ENCODE measurements at places on chromosomes 7 and 10.

- no peak for DNase-seq
Measured at GRCh38 chr10:133134411-133135115, 25.5 kb upstream of the KNDC1 start.

DNA sequence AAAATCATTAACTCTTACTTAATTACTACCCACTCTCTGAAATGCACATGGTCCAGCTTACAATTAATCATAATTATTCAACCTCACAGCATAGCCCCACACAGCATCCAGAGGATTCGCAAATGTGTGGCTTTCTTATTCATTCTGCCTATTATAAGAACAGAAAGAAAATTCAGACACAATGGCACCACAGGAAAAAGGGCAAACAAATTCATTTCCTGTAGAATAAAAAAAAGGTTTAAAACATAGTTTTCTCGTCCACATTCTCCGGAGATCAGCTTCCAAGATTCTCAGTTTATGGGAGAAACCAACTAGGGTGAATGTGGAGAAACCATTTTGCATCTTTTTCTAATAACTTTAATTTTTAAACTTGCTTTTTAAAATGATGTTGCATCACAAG lies 201.6 kb downstream of the PARD3 start:
- DNase-seq: no peak

GRCh38 chr7:134639061-134639460 lies 7.6 kb upstream of the BPGM start:
- DNase-seq: no peak

- DNase-seq: no peak
Measured at GRCh38 chr7:129169686-129170440, 18.6 kb upstream of the SMO start.

- DNase-seq: no peak
Measured at GRCh38 chr10:24893127-24893526, 59.3 kb downstream of the PRTFDC1 start.

- no peak for DNase-seq
Measured at GRCh38 chr7:131861620-131862346, 305.4 kb upstream of the PODXL start.

DNA sequence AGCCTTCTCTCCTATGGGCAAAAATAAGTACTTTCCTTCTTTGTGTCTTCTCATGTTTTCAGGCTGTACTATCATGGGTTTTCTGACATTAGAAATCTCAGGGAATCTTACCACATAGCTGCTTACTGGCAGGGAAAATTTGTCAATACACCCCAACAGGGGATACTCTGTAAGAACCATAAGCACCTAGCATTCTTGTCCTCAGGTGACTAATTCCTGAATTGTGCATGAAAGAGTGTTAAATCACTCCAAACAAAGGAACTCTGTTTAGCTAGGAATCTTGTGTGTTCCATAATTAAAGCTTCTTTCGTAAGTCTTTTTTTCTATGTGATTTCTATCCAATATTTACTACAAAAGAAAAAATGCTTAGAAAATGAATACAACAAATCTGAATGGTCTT lies 206.7 kb upstream of the POT1 start:
- no peak for DNase-seq

- no peak for DNase-seq
Measured at GRCh38 chr10:107807836-107808235, 643.3 kb upstream of the SORCS1 start.

- DNase-seq: no peak
Measured at GRCh38 chr7:15851201-15851600, 164.7 kb upstream of the MEOX2 start.

DNA sequence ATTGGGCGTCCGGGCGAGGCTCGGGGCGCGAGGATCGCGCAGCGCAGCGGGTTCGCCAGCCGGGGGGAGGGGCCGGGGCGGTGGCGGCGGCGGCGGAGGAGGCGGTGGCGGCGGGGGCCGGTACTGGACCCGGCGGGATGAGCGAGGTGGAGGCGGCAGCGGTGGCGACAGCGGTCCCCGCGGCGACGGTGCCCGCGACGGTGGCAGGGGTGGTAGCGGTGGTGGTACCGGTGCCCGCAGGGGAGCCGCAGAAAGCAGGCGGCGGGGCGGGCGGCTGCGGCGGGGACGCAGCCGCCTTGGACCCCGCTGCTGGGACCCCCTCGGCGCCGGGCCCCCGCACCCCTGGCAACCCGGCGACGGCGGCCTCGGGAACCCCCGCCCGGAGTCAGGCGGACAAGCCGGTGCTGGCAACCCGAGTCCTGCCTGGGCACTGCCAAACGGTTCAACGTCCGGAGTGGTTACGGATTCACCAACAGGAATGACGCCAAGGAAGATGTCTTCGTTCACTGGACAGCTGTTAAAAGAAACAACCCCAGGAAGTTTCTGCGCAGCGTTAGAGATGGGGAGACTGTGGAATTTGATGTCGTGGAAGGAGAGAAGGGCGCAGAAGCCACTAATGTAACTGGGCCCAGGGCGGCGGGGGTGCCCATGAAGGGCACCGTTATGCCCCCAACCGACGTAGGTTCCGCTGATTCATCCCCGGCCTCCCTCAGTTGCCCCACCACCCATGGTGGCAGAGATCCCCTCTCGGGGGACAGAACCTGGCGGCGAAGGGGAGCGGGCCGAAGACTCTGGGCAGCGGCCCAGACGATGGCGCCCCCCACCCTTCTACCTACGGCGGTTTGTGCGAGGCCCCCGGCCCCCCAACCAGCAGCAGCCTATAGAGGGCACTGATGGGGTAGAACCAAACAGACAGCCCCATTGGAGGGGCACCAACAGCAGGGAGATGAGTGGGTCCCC lies 100.3 kb upstream of the CPXM2 start:
- peak; percentile 43 for DNase-seq

DNA sequence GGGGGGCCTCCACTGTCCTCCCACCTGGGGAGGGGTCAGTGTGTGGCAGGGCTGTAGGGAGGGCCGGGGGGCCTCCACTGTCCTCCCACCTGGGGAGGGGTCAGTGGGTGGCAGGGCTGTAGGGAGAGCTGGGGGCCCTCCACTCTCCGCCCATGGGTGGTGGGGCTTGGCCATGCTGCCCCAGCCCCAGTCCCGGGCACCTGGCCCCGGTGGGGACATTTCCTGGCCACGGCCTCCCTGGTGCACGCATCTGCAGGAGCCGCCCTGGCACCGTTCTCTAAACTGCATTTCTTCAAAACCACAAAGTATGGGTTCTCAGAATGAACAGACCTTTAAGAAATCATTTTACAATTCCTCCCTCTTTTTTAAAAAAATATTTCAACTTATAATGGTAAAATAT lies 89.3 kb upstream of the PDGFA start:
- no peak for DNase-seq

DNA sequence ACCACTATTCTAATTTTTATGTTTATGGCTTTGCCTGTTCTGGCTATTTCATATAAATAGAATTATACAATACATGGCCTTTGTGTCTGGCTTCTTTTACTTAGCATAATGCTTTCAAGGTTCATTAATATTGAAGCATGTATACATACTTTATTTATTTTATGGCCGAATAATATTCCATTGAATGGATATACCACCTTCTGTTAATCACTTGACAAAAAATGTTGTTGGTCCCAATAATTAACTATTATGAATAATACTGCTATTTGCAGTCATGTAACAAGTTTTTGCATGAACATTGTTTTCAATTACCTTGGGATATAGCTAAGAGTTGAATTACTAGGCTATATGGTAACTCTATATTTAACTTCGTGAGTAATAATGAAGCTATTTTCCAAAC lies 767.5 kb downstream of the INHBA start:
- DNase-seq: no peak

DNA sequence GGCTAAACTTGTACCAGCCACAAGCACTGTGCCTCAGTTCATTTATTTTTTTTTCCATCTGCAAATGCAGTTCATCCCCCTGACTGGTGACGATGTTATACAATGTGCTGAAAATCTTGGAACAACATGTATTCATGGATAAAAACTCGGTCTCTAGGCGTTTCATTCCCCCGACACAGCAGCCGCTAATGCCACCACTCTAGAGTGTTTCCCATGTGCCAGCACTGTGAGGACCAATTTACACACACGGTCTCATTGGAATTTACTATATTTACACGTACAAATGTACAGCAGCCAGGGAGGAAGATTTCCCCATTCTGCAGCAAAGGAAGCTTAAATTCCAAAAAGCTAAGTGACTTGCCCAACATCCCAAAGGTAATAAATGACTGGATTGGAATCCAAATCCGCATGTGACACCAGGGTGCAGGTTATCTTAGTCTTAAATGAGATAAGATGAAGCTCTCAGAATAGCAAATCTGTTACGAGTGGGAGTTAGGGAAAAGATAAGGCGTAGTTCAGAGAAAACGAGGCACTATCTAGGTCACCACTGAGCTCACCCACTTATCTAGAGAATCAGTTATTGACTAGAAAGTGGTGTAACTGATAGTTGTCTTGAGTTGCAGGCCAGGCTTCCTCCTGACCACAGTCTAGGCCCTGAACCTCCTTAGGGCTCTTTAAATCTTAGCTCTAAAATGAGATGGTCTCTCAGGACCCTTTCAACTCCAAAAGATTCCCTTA lies 36.7 kb downstream of the FAM107B start:
- DNase-seq: no peak

DNA sequence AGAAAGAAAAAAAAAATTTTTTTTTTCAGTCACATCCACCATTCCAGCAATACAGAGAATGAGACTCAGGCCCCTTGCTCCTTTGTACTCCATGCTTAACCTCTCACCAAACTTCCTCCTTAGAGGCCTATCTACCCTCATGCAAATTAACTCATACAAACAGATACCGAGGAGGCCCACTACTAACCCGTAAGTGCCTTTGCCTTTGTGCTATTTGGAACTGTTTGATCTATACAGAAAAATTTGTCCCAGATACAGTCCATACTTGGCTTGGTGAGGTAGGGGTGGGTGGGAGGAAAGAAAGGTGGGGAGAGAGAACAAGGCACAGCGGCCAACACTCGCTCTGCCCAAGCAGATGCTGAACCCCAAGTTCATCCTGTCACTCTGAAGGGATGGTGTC lies 87.8 kb upstream of the DUSP5 start:
- DNase-seq: no peak

DNA sequence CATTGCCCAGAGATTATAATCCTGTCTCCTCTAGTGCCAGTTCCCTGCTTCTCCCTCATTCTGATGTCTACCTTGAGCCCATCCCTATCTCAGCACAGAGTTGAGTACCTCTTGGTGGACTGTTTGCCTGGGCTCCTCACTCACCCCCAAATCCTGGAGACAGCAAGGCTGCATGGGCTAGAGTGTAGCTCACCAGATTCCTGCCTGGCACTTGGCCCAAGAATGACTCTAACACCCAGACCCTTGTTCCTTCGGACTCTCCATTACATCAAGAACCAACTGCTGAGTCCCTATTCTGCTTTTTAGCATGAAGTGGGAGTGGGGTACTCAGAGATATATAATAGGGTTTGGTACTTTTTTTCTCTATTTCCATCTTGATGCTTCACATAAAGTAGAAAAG lies 22.1 kb downstream of the FAM13C start:
- no peak for DNase-seq

- no peak for DNase-seq
Measured at GRCh38 chr7:121591926-121592325, 195.8 kb upstream of the FAM3C start.

DNA sequence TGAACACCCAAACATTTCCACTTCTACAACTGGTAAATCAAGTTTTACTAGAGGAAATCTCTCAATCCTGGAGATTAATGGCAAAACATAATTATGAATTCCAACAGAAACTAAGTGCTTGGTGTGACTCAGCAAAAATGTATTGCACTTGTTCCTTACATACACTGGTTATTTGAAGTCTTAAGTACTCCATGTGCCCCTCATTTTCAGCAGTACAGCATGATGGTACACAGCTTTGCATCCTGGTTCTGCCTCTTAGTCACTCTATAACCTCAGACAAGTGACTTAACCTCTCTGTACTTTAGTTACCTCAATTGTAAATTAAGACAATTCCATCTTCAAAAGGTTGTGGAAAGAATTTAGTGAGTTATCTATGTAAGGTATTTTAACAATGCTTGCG lies 12.9 kb downstream of the SLC16A12 start:
- DNase-seq: no peak

- DNase-seq: peak; percentile 80
Measured at GRCh38 chr7:116522247-116522646, 2.6 kb upstream of the CAV1 start.

DNA sequence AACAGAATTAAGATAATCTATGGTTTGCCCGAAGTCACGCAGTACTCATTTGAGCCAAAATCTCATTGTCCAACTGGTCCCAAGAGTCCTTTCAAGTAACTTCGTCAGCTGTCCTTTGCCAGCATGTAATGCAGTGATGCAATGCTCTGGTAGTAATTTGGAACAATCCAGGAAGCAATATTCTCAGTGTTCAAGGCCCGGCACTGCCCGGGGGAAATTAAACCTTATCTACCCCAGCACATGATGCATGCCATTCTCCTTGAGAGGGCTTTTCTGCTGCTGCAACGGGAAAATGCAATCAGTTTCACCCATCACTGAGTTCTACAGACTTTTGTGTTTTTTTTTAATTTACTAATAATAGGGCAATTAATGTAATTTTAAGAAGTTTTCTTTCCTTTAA lies 77.6 kb upstream of the NME8 start:
- no peak for DNase-seq

DNA sequence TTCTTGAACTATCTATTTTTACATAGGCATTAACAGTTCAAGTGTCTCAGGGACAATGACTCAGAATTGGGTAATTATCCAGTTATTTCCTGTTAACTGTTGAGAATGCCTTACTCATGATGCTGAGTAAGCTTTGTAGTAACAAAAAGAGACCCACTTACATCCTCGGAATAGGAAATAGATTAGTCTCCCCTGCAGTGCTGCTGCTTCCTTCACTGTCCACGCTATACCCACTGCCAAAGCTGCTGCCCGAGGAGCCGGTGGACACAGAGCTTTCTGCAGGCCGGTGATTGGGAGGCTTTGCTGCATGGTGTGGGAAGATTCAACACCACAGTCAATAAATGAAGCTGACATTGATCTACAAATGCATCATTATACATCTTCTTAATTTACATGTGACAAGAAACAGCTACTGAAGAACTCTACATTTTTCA lies 357.1 kb downstream of the PCLO start:
- DNase-seq: peak; percentile 73
